Activated CD4-positive, alpha-beta T cell treated with anti-CD3 and anti-CD28 coated beads for 36 hours (primary cell): ENCODE measurements at places on chromosomes 6 and 20. TPM values are rescaled to one million over a fixed set of nuclear protein-coding genes. Genes with fewer than 3 reads are reported as not detected.

GRCh38 chr20:41501376-41501775, 116.8 kb downstream of the CHD6 start:
- no peaks in the 10 kb centered on the region for H3K27me3 ChIP-seq
- H3K36me3 ChIP-seq, result peaks cover 36% of the 10 kb centered on the region

DNA sequence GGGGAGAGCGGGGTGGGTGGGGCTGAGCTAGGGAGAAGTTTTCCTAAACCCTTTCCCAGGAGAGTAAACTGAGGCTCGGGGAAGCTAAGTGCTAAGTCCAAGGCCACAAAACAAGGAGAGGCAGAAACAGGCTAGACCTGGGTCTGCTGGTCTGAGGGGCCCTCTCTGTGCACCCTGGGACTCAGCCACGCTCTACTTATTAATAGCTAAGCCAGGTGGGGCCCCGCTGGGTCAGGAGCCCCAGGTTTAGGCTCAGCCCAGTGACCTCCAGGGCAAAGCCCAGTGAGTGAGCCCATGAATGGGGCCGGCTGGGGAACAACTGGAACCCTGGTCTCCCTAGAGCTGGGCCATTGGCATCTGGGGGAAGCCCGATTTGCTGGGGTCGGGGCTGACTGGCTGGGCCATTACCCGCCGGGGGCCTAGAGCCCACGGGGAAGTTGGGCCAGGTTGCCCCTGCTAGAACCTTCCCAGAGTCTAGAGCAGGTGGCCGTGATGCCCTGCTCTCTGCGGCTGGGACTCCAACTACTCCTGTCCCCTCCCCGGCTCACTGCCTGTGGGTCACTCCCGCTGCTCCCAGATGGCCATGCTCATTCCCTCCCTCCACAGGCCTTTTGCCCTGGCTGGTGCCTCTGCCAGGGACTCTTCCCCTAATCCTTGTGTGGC, 24.1 kb upstream of the NOL4L start:
- no peak for DNase-seq
- no peak overlapping the region for H3K27ac ChIP-seq
- no peaks in the 10 kb centered on the region for H3K36me3 ChIP-seq
- H3K27me3 ChIP-seq, result no peaks in the 10 kb centered on the region
- H3K4me1 ChIP-seq, result no peaks in the 10 kb centered on the region
- no peak overlapping the region for H3K4me3 ChIP-seq

- H3K36me3 ChIP-seq, result no peaks in the 10 kb centered on the region
- no peak overlapping the region for H3K27ac ChIP-seq
- H3K4me3 ChIP-seq, result no peak overlapping the region
- H3K27me3 ChIP-seq, result no peaks in the 10 kb centered on the region
Measured at GRCh38 chr20:33693741-33694638, 7.8 kb upstream of the E2F1 start.

GRCh38 chr20:31540406-31540805, 26.2 kb downstream of the HM13 start:
- H3K27ac ChIP-seq, result no peak overlapping the region
- H3K4me1 ChIP-seq, result peaks cover 23% of the 10 kb centered on the region
- no peak for DNase-seq
- H3K36me3 ChIP-seq, result peaks cover 44% of the 10 kb centered on the region
- H3K27me3 ChIP-seq, result no peaks in the 10 kb centered on the region

- H3K4me3 ChIP-seq, result no peak overlapping the region
- DNase-seq, result no peak
- no peak overlapping the region for H3K27ac ChIP-seq
- H3K4me1 ChIP-seq, result no peaks in the 10 kb centered on the region
- peaks cover 5% of the 10 kb centered on the region for H3K27me3 ChIP-seq
Measured at GRCh38 chr6:19824058-19824807, 12.9 kb upstream of the ID4 start.

DNA sequence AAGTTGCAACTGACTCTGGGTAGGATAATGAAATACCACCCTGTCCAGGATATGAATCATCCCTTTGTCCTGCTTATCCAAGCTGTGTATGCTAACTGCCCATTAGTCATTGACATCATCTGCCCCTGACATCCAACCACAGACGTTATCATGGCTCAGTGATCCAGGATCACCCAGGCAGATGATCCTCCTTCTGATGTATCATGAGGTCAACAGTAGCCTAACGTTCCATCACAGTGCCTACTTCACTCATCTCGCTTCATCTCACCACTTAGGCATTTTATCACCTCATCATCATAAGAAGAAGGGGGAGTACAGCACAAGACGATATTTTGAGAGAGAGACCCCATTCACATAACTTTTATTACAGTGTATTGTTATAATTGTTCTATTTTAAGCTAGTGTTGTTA, 13.4 kb upstream of the BTN3A2 start:
- no peaks in the 10 kb centered on the region for H3K4me1 ChIP-seq
- no peaks in the 10 kb centered on the region for H3K36me3 ChIP-seq
- H3K27ac ChIP-seq, result no peak overlapping the region
- H3K4me3 ChIP-seq, result no peak overlapping the region
- no peaks in the 10 kb centered on the region for H3K27me3 ChIP-seq

DNA sequence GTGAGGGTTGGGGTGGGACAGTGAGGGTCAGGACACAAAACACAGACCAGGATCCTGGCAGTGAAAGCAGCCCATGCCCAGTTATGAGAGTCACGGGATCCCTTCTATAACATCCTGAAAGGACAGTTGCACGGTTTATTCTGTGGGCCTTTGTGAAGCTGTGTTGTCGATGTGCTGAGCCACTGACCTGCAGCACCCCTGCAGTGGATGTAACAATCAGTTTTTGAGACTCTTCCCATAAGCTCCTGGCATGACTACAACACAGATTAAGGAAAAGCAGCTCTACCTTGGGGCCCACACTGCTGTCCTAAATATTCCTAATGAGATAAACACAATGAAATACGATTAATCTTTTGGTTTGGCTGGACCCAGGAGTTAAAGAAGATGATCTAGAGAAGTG, 3.7 kb downstream of the PYGB start:
- H3K27me3 ChIP-seq, result no peaks in the 10 kb centered on the region
- peaks cover 56% of the 10 kb centered on the region for H3K4me1 ChIP-seq
- H3K4me3 ChIP-seq, result no peak overlapping the region
- H3K36me3 ChIP-seq, result peaks cover 4% of the 10 kb centered on the region
- DNase-seq, result no peak

- no peaks in the 10 kb centered on the region for H3K36me3 ChIP-seq
- no peak for DNase-seq
- no peaks in the 10 kb centered on the region for H3K4me1 ChIP-seq
- H3K4me3 ChIP-seq, result no peak overlapping the region
Measured at GRCh38 chr6:80272988-80273387, 166.5 kb downstream of the BCKDHB start.

- H3K27ac ChIP-seq, result no peak overlapping the region
- peaks cover 67% of the 10 kb centered on the region for H3K4me1 ChIP-seq
- no peak overlapping the region for H3K4me3 ChIP-seq
- no peaks in the 10 kb centered on the region for H3K36me3 ChIP-seq
- DNase-seq, result no peak
Measured at GRCh38 chr6:90386399-90387382, 90.0 kb upstream of the BACH2 start.

DNA sequence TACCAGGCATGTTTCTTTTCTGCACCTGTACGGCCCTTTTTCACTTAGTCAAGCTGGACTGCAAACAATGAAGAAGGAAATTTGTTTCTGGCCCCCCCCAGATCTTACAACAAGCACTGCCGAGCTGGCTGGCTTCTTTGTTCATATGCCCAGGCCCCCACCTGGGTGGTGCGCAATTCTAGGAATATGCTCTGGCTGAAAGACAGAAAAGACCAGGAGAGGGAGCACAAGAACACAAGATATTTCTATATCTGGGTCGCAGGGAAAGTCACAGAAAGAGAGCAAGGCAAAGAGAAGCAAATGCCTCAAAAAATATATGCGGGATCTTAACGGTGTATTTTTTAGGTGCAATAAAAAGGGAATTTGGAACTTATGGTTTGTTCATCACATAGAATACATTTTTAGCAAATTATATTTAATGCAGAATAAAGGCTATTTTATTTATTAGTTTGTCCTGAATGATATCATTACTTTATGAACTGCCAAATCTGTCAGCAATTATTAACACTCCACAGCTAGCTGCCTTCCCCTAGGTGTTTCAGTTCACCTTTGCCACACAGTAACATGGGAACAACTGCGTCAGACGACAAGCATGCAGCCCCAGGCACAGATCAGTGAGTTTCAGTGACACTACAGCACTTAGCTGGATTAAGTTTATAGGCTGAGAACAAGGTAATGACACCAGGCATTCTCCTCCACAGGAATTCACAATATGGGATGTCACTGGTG, 76.5 kb downstream of the GJA10 start:
- H3K4me3 ChIP-seq, result no peak overlapping the region
- peak overlapping the region; percentile 79 for H3K27ac ChIP-seq
- no peaks in the 10 kb centered on the region for H3K27me3 ChIP-seq
- H3K4me1 ChIP-seq, result peaks cover 54% of the 10 kb centered on the region

GRCh38 chr6:87242311-87242710, 80.1 kb upstream of the SMIM8 start:
- no peaks in the 10 kb centered on the region for H3K4me1 ChIP-seq
- no peak for DNase-seq

DNA sequence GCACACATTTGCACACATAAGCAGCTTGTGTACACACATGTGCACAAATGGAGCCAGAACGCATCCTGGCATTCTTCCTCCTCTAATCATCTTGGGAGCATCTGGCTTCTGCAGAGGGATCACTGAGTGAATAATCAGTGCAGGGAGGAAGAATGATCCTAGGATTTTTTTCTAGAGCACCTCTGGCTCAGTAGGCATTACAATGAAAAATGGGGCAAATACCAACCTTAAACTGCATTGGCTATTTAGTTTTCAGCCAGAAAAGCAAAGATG, 205.7 kb upstream of the TCF21 start:
- DNase-seq, result no peak
- peaks cover 2% of the 10 kb centered on the region for H3K27me3 ChIP-seq

Gene HTR1E
- not detected for total RNA-seq

Gene TP53TG5
- total RNA-seq, result 0.80 TPM

Gene ARG1
- not detected for total RNA-seq
